ENCODE measurements at places on chromosomes 11 and 22.

DNA sequence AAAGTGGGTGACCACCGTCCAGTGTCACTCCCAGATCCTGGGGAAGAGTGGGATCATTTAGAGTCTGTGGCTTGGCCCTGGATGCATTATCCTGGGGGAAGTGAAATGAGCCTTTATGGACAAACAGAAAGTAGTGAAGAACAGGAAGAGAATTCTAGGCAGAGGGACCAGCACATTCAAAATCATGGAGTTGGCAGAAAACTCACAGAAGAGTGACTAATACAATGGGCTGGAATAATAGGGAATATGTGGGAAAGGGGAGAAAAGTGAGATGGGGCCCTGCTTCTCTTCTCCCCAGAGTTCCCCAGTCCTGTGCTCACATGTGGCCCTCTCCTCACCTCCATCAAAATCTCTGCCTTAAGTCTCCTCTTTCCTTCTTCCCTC is 84.3 kb downstream of the CCDC81 start:
- no peak for DNase-seq

DNA sequence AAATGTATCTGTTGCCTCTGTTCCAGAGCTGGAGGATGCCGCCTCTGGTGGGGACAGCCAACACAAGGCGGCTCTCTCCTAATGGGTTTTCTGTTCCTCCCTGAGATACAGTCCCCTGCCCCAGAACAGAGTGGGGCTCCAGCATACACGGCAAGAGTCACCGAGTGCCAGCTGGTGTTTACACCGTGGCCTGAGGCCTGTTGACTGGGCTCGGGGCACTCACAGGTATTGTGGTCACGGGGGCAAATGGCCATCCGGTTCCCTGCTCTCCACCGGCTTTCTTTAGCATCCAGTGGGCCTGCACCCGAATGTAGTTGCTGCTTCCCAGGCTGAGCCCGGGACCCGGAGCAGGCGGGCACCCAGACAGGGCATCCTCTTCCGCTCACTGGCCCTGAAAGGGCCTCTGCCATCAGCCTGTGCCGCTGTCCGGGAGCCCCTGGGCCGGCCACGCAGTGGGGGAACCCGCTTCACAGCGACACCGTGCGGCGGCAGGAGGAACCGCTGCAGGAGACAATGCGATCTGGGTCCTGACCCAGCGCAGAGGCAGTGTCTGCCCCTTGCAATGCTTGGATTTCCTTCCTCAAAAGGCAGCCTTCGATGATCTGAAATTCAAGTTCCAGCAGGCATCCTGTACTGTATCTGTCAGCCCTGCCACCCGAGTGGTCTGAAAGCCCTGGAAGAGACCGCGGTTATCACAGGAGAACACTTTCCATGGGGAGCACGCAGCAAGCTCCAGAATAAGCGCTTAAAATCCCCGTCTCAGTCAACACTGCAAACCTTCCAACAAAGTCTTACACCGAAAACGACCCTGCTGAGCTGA is 859 bp upstream of the KRTAP5-5 start:
- DNase-seq = peak; percentile 89

DNA sequence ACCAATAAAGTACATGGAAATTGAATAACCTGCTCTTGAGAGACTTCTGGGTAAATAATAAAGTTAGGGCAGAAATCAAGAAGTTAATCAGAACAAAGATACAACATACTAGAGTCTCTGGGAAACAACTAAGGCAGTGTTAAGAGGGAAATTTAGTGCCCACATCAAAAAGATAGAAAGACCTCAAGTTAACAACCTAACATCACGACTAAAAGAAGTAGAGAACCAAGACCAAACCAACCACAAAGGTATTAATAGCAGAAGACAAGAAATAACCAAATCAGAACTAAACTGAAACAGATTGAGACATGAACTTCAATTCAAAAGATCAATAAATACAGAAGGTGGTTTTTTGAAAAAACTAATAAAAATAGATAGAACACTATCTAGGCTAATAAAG is 140.7 kb downstream of the JRKL start:
- DNase-seq = no peak

DNA sequence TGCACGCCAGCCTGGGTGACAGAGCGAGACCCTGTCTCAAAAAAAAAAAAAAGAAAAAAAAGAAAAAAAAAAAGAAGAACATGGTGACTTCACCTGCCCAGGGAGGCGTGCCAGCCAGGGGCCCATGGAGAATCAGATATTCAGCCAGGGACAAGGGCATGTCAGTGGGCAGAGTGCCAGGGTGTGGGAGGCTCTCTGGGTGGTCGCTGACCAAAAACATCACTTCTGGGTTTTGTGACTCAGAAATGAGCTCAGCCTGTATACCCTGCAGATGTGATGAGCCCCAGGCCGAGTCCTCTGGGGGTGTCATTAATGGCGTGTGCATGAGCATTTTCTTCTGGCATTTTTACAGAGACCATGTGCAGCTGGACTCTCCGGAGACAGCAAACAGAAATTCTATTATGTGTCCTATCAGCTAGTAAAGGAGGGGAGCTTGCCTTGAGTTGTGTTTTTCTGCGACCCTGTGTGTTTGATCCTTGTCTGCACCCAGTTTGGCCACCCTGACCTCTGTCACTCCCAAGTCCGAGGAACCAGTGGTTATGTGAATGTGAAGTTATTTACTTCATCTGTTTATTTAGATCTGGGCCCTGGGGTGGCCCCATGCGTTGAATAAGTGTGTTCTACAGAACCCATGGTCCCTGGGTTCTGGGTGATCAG is 53.6 kb downstream of the BCR start:
- DNase-seq = no peak

- no peak for DNase-seq
Measured at GRCh38 chr11:62577046-62577714, 3.5 kb upstream of the EEF1G start.

DNA sequence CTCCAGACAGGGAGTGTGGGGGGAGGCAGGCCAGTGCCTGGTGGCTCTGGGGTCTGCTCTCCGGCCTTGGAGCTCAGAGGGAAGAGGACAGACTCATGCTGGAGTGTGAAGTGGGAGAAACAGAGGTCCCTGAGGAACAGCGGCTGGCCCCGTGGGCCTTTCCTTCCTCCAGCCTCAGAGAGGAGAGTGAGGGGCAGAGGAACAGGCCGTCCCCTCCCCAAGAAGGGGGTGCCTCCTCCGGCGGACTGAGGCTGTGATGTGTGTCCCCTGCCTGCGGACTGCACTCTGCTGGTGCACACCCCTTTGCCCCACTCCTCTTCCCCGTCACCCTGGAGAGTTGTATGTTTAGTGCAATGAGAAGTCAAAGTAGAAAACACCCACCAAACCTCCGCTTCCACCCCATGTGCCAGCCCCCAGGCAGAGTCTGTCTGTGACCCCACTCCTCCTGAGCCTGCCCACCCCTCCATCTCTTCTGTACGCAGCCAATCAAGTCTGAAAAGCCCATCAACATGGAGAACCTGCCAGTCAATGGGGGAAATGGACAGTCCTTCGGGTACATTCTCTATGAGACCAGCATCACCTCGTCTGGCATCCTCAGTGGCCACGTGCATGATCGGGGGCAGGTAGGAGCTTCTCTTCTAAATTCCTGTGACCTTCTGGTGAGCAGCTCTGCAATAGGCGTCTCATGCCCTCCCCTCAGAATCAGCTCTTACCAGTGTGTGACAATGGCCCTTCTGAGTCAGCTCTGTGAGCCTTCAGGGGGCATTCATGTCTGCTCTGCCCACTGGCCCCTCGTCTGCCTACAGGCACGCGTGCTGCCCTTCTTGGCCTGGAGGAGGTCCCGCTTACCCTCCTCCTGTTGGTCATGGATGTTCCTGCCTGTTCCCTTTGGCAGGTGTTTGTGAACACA is 39.0 kb downstream of the GLB1L2 start:
- no peak for DNase-seq

- peak; percentile 22 for DNase-seq
Measured at GRCh38 chr11:115391598-115391997, 112.6 kb downstream of the CADM1 start.

- no peak for DNase-seq
Measured at GRCh38 chr11:12810568-12810894, 136.3 kb downstream of the TEAD1 start.

GRCh38 chr11:44952500-44953260 is 2.0 kb upstream of the TP53I11 start:
- no peak for DNase-seq

DNA sequence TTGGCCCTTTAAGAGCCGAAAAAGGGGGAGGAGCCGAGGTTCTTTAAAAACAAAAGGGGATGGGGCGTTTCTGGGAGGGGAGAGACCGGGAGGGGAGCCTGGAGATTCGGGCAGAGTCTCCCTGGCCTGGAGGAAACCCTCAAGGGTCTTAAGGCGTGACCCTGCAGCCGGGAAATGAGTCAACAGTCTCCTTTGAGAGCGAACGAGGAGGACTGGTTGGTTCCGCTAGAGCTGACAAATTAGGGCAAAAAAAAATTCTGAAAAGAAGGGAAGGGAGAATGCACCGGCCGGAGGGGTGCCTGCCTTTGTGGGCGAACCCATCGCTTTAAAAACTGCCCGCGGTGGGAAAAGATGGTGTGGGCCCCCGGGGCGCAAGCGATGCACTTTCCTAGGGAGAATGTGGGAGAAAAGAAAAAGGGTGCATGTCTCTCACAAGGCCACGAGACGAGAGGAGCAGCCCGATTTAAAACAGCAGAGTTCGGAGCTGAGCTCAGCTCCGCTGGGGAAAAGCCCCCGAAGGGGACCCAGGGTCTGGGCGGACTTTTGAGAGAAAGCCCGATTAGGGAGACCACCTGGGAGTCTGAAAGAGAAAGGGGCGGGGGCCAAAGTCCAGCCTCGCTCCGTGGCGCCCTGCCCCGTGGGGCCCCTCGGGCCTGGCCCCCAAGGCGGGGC is 874 bp downstream of the ZFTA start:
- peak; percentile 61 for DNase-seq

GRCh38 chr22:43155789-43156188 is 4.4 kb downstream of the TSPO start:
- no peak for DNase-seq

DNA sequence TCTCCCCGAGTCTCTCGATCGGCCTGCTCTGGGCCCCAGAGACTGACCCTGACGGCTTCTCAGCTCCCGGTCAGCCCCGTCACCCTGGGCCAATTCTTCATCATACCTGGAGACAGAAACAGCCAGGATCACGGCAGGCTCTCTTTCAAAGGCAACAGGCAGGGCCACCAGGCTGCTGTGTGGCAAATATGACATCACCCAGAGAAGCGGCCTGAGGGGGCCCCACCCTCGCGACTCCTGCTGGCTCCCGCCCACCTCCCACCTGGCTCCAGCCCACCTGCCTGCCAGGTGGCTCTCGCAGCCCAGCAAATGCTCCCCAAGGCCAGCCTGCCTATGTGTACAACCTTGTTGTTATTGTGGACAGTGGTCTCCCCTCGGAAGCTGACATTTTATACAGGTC is 24.9 kb upstream of the PACSIN2 start:
- no peak for DNase-seq

DNA sequence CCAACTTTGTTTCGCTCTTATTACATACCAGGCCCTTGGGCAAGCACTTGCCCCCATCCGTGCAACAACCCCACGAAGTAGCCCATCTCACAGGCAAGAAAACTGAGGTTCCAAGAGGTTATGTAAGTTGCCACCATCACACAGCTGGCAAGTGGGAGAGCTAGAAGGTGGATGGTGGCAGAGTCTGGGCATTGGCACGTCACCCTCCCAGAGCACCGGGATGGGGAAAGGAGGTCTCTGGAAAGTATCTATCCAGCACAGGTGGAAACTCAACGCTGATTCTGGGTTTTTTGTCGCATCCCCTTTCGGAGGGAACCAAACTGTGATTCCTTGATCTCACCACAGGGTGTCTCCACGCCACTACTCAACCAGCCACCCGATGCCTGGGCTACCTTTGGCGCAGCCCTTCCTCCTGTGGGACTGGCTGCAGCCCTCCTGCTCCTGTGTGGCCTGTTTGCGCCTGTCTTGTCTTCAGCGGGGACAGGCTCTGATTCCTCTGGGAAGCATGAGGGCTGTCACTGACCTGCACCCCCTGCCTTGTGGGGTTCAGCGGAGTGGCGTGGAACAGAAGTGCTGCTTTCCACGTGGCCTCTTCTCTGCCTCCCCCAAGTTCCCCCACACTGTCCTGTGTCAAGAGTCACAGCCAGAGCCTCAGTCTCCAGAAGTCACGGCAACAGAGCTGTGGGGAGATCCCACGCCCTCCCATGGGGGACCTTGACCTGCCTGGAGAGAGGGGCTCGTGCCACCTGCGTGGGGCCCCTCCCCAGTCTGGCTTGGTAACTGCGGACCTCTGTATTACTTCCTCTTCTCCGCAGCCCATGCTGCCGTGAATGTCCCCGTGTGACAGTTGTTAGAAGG is 34.4 kb upstream of the TRIM29 start:
- DNase-seq = peak; percentile 84

- peak; percentile 35 for DNase-seq
Measured at GRCh38 chr11:26297189-26297975, 34.5 kb upstream of the ANO3 start.

DNA sequence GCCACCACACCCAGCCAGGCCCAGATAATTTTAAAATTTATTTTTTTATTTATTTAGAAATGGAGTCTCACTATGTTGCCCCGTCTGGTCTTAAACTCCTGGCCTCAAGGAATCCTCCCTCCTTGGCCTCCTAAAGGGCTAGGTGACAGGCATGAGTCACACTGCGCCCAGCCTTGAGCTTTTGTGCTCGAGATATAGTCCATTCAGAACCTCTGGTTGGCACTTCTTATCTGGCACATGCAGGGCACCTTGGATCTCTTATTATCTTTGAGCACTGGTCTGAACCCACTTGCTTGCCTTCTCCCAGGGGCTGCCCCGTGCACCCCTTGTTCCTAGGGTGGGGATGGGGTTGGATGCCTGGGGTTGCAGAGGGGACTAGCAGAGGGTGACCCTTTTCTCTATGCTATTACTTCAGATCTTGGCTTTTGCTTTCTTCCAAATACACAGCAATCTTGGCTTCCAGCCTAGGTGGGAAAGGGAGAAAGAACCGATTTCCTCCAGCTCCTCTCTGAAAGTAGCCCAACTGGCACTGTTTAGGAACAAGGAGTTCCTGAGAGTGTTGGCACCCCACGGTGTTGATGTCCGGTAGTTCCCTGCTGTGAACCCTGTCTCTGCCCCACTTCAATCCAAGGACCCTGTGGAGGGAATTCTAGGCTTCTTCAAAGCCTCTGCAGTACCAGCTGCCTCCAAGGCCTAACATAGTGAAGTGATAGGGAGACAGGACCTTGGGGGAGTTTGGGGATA is 1.3 kb upstream of the SLC3A2 start:
- DNase-seq = no peak
